Subcutaneous preadipocyte (primary cell): ENCODE measurements at places on chromosomes 2 and 18. TPM values are rescaled to one million over a fixed set of nuclear protein-coding genes. Genes with fewer than 3 reads are reported as not detected.

Gene CNTNAP5
- total RNA-seq, result not detected in 2 replicates

Gene ZSWIM2
- total RNA-seq, result not detected in 2 replicates

Gene ERICH2
- total RNA-seq, result not detected in 2 replicates

Gene GAD1
- not detected in 2 replicates for total RNA-seq

Gene TSHZ1
- total RNA-seq, result 8.1 and 10.6 TPM in 2 replicates

Gene KLHL29
- total RNA-seq, result 6.2 and 10.0 TPM in 2 replicates

Gene COL4A3
- total RNA-seq, result under 0.01 TPM in 2 replicates

Gene SIX2
- total RNA-seq, result 11.4 and 11.7 TPM in 2 replicates

Gene NOSTRIN
- under 0.01 and 0.20 TPM in 2 replicates for total RNA-seq

Gene RAB6D
- under 0.01 TPM in 1 of 2 replicates, not detected in the other for total RNA-seq
